ENCODE measurements at places on chromosomes 7 and 10.

GRCh38 chr10:122139627-122140170, 131.4 kb upstream of the BTBD16 start:
- DNase-seq, result peak; percentile 92

DNA sequence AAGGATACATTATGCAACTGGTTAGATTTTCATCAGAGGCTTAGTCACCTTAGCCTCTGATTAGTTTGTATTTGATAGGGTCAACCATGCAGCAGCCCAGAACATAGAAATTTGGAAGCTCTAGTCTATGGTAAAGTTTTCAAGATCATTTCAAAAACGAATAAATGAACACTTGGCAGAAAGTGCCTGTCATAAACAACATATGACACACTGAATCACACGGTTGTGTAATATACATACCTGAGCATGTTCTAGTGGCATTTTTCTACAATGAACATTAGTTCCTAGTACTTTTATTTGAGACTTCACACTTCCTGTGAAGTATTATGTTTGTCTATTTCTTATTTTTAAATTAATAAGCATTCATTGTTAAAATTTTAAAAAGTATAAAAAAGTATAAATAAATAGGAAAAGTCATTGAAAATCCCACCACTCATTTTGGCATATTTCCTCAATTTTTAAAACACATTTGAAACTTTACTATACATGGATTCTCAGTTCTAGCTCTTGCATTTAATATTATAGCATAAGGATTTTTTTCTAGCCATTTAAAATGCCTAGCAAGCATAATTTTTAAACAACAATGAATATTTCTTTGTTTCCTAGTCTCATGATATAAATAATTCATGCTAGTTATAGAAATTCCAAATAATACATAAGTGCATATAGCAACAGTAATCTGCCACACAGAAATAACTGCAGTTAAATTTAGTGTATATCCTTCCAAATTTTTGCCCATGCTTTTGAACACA, 25.7 kb upstream of the PRPS1L1 start:
- DNase-seq, result no peak

GRCh38 chr10:124748166-124748565, 4.0 kb upstream of the FAM53B start:
- DNase-seq, result no peak

- DNase-seq, result no peak
These were observed 280.4 kb downstream of the CAMK1D start for GRCh38 chr10:12629767-12630165.

DNA sequence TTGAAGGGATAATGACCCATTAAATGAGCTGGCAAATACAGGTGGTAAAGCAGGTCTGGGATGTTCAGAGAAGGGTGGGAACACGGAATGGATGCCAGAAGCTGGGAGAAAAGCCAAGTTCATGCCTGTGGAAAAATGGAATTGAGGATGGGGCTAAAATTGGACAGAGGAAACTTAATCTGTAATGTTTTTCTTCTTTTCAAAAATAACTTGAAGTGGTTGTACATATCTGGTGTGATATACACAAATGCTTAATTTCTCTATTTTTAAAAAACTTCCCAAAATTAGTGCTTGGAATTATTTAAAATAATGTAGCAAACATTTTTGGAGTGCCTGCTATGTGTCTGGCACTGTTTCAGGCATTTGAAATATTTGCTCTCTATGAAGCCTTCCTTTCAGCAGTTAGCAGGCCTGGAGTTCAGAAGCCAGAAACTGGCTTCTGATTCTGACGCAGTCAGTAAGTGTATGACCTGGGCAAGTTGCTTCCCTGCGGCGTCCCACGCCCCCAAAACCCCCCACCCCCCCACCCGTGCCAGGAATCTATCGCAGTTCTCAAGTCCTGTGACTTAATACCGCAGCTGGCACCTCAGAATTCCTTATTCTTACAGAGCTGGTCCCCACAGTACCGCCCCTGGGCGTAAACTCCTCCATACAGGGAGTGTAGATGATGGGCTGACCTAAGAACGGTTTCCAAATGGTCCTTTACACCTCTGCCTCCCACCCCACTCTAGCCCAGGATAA, 828 bp upstream of the MALSU1 start:
- DNase-seq, result peak; percentile 88

- peak; percentile 85 for DNase-seq
These were observed 174.2 kb downstream of the PTN start for GRCh38 chr7:137169282-137169698.

DNA sequence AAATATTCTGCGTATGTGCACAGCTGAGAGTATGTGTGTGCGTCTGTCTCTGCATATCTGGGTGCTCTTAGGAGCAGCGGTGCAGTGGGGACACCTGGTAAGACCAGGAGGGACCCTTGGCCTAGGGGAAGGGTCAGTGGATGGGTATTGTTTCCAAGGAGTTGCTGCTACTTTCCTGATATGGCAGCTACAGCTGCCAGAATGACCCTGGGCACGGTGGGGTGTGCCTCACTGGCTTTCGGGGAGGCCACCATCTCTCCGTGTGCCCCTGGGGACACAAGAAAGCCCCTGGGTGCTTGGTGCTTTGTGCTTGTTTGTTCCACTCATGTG, 8.6 kb downstream of the PFKFB3 start:
- DNase-seq, result no peak

DNA sequence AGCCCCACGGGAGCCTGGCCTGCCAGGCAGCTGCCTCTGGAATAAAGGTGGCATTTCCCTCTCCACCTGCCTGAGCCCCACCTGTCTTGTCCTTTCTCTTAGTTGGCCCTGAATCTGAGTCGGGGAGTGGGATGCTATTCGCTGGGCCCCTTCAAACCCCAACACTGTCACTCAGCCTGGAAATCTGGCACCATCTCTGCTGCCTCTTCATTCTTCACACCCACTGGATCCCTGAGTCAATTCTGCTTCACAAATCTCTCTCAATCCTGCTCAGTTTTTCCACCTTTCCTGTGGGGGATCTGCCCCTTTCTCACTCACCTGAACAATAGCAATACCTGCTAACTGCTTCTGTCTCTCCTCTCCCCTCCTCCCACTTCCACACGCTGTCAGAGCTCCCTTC, 10.6 kb downstream of the CRTAC1 start:
- no peak for DNase-seq

GRCh38 chr7:55521512-55521911, 50.8 kb downstream of the VOPP1 start:
- DNase-seq, result no peak

DNA sequence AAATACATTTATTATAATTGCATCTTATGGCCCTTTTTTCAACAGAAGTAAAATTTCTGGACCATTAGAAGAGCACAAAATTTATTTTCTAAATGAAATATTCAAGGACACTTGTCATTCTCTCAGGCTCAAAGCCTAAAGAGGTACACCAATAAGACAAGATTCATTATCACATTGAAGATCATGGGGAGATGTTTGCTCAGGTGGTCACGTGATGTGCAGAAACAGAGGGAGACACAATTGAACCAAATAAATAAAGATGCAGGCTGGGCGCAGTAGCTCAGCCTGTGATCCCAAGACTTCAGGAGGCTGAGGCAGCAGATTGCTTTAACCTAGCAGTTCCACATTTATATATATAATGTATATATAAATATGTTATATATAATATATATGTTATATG, 53.2 kb upstream of the TMEM254 start:
- no peak for DNase-seq

GRCh38 chr10:120278069-120278468, 179.0 kb upstream of the PLPP4 start:
- no peak for DNase-seq

DNA sequence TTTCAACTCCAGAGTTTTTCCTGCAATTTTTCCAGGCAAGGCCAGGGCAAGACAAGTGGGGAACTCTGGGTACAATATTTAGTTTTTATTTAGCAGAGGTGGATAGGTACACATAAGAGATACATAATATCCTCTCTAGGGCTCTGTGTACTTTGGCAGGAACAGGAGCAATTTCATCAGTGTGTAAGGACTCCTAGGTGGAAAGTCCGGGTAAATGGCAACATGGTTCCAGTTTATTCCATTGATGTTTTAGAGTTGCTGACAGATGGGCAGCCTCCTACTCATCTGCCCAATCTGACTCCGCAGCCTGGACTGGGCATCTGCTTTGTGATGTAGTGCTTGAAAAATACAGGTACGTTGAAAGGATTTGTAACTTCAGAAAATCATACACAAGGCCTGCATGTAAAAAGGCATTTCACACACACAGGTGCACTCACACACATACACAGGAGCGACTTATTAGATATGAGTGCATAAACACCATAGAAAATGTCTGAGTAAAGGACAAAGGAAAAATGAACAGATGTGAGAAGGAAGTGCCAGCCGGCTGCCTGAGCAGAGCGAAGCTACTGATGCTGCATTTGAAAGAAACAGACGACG, 5.7 kb downstream of the PON1 start:
- no peak for DNase-seq
